ENCODE measurements at places on chromosomes 11 and 22.

DNA sequence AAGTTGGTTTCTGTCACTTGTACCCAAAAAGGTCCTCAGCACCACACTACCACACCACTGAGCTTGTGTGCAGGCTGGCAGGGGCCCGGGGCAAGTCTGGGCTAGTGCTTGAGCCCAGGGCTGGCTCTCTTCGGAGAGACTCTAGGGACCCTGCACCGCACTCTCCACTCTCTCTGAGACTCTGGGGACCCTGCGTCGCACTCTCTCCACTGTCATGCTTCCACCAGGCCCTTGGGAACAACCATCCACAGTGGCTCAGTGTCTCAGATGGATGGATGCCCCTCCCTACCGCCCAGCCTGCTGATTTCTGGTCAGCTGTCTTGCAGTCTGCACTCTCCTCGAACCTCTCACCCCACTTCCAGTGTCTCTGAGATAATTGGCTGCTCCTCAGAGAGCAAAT is 2.0 kb upstream of the SBF1 start:
- no peak for ATAC-seq

DNA sequence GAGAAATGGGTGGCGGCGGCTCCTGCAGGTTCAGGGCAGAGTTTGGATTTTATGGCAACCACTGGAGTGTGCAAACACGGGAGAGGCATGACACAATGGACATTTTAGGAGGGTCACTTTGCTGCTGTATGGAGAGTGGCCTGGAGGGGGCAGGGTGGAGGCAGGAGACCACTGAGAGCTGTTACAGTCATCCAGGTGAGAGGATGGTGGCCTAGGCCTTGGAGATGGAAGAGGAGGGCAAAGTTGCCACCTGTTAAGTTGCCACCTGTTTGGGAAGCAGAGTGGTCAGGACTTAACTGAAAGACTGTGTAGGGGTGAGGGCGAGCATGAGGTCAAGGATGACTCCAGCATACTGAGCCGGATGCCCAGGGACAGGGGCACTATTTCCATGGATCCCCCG is 2.3 kb upstream of the RAD9A start:
- ATAC-seq: peak; percentile 58

GRCh38 chr11:41403458-41403857 is 56.0 kb downstream of the LRRC4C start:
- ATAC-seq: no peak

GRCh38 chr11:63816166-63816565 is 2.9 kb downstream of the SPINDOC start:
- ATAC-seq: no peak

- ATAC-seq: no peak
Observed at GRCh38 chr22:45784357-45785277, 113.0 kb downstream of the ATXN10 start.

GRCh38 chr11:94494126-94494680 is 419 bp downstream of the ANKRD49 start:
- peak; percentile 70 for ATAC-seq

GRCh38 chr11:8249482-8249881 is 14.2 kb downstream of the LMO1 start:
- ATAC-seq: no peak

DNA sequence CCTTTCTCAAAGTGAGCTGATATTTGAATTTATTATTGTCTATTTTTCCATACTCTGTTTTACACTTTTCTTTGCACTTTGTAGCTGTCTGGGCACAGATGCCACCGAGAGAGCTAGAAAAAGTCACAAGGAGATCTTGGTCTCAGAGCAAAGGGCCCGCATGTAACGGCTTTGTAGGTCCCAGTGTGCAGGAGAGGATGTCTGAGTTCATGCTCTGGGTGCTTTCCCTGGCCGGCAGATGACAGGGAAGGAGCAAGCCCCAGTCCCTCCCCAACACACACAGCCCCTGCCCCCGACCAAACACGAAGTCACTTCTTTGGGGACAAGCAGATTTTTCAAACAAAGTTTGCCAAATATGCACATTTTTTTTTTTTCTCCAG is 55.8 kb downstream of the SMIM38 start:
- ATAC-seq: no peak

DNA sequence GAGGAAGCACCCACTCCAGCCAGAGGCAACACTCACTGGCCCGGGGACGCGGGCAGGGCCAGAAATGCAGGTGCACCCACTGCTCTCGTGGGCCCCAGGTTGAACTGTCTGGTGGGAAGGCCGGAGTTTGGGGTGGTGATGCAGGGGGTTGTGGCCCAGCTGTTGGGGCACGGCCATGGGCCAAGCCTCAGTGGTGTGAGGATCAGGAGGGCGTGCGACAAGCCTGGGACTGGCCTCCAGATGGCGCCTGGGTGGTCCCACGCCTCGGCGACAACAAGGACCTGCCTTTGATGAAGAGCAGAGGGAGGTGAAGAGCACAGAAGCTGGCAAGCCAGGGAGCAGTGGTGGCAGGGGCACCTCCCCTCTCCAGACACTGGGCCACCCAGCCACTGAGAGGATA is 240.8 kb downstream of the BRD1 start:
- no peak for ATAC-seq

- ATAC-seq: no peak
Observed at GRCh38 chr22:45425531-45426265, 12.2 kb downstream of the RIBC2 start.

- no peak for ATAC-seq
Observed at GRCh38 chr11:73213196-73214143, 4.6 kb upstream of the P2RY2 start.

DNA sequence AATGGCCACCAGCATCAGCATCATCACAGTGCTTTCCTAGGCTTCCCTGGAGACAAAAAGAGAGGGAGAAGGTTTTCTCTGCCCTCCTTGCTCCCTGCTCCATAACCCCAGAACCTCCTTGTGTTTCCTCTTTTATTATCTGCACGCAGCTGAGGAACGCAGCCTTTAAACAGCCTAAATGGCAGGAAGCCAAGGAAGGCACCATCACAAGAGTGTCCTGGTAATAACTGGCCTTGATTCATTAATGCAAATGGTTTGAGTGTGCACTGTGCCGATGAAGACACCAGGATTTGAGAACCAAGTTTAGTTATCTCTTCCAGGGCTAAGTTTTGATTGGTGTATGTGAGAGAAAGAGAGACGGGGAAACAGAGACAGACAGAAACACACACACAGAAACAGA is 29.4 kb upstream of the DRD2 start:
- ATAC-seq: no peak

DNA sequence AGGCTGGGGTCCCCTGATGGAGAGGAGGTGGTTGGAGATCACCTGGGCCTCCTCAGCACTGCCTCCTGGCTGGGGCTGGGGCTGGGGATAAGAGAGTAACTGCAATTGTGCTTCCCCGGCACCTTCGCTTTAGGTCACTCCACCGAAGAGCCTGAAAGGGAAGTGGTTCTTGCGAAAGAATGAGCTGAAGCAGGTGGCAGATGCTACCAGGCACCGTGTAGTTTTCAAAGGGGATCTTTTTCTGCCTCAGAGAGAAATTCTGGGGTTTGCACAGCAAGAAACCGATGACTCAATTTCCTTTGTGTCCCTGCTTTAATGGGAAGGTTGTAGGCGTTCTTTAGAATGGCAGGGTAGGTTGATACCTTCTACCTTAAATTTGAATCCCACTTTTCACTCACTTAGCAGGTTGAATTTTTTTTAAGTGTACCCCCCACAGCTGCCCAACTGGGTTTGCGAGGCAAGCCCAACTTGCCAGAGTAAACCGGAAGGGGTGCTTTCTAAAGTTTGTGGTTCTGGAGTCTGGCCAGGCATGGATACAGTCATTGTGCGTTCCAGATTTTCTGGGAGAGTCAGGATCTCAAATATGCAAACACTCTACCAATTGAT is 5.3 kb downstream of the CD44 start:
- ATAC-seq: peak; percentile 46

- no peak for ATAC-seq
Observed at GRCh38 chr11:12060385-12060985, 49.9 kb upstream of the MICAL2 start.

- ATAC-seq: no peak
Observed at GRCh38 chr22:29799217-29799680, 32.1 kb downstream of the UQCR10 start.

DNA sequence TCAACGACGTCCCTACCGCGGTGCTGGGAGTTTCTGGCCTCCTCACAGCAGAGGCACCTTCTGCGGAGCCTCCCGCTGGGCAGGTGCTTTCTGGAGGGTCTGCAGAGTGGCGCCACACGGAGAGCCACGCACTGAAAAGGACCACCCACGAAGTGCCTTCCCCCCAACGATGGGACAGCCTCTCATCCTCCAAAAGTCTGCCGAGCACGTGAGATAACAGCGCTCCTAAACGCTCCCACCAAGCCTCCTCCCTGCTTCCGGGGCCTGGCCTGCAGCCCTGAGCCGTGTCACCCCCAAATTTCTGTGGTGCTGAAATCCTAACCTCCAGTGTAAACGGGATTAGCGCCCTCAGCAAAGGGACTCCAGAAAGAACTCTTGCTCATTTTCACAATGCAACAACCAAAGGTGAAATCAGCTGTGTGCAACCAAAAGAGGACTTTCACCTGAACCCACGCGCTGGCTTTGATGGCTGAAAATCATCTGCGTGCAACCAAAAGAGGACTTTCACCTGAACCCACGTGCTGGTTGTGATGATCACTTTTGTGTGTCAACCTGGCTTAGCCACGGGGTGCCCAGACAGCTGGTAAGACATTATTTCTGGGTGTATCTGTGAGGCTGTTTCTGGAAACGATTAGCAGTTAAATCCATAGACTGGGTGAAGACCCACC is 924.6 kb downstream of the BRD1 start:
- no peak for ATAC-seq

DNA sequence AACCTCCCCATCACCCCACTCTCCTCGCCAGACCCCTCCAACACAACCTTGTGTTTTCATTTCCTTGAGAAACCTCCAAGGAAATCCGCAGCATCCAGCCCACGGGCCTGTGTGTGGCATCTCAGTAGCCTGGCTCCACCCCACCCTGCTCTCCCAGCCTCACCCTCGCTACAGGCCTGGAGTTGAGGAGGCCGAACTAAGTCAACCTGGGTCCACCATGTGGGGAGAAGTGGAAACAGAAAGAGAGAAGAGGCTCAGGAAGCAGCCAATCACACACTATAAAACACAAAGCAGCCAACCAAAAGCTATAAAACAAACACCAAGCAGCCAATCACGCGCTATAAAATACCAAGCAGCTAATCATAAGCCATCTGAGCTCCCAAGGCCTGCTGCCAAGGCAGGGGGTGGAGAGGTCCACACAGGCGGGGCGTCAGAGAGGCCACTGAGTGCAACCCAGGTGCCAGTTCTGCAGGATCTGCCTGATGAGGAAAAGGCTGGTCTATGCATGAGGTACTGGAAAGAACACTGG is 72.0 kb downstream of the MICAL3 start:
- no peak for ATAC-seq

- no peak for ATAC-seq
Observed at GRCh38 chr11:2524446-2525165, 79.8 kb downstream of the KCNQ1 start.

DNA sequence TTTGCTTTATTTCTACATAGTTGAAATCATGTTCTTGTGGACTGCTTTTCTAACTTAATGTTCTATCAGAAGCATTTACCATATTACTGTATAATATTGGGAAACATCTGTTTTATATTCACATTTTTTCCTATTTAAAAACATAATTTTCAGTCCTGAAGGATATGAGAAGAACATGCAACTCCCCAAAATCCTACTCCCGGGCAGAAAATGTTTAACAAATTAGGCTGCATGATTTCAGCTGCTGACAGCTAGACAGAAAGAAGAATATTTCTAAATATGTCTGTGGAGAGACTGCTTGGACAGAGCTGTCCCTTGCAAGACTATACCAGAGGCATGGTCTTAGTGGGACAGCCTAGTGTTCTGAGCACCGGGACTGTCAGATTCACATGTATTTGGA is 15.7 kb upstream of the AMPD3 start:
- ATAC-seq: no peak

GRCh38 chr11:87917111-87917510 is 258.1 kb downstream of the RAB38 start:
- no peak for ATAC-seq

DNA sequence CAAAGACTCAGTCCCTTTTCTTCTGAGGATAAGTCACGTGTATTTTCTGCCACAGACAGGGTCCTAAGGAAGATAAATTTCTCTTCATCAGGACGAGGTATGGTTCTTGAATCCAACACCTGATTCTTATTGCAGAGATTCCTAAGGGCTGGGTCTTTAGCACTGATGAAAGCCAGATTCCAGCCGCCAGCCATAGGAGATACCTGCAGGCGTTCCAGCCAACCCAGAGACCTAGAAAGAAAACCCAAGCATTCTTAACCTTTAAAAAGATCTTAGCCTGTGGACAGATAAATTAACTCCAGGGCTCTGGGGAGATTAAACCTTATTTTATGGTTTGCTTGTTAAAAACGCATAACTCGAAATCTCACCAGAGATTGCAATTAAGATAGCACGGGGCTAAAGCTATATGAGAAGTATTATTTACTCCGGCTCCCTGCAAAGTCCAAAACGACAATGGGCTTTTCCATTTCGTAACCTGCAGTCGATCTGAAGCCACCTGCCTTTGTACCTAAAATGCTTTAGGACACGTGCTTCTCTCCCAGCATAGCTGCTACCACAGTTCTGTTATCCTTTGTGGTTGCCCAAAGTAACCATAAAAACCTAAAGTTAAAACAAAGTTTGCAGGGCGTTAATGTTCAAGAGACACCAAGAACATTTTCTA is 104.5 kb downstream of the NXPE2 start:
- no peak for ATAC-seq

- ATAC-seq: no peak
Observed at GRCh38 chr11:48124880-48125279, 91.7 kb upstream of the OR4B1 start.

- ATAC-seq: no peak
Observed at GRCh38 chr11:57237204-57237681, at the start of gene APLNR. APLNR (minus strand) TSS chr11:57237250; CDS start chr11:57237004, 246 bp downstream.

GRCh38 chr22:17786435-17787161 is 12.3 kb upstream of the BID start:
- ATAC-seq: no peak

DNA sequence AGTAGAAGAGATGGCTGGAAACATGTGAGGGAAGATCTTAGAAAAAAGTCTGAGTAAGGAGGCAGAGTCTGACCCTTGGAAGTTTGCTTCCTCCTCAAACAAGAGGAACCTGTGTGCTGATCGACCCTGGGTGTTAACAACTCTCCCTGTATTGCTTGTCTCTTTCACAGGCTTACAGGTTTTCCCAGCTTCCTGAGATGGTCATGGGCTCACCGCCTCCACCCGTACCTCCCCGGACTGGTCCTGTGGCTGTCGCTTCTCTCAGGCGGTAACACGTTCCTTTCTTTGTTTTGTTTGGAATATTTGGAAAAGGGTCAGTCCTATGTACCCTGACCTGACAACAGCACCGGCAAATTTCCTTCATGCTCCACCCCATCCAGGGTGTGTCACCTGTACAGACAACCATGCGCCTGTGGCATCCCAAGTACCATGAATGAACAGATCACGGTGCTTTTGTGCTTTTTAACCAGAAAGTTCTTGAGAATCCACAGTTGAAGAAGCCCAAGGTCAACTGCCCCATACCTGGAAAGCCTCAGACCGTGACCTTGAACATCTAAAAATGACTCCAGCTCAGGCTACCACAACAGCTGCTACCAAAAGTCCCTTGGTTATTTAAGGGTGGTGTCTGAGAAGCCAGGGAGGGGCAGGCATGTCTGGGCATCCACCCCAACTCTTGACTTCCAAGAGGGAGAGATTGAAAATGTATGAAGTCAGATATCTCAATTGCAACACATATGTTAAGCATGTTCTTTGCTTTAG is 44.6 kb downstream of the C11orf91 start:
- ATAC-seq: no peak
